ENCODE measurements at places on chromosomes 1 and 21.

DNA sequence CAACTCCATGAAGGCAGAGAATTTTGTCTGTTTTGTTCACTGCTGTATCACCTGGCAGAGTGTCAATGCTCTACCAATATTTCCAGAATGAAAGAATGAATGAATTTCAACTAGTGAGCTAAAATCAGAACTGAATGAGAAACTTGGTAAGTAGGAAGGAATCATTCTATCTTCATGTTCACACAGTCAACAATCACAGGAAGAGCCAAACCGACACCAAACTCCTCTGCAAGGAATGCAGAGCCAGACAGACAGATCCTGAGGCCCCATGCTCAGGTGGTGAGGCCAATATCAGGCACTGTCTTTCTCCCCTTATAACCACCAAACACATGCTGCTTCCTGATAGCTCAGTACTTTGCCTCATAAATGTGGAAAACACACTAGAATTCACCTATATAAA is 139.1 kb downstream of the SLC45A1 start:
- DNase-seq = no peak

- no peak for DNase-seq
These were observed 42.1 kb upstream of the DNAJC6 start for GRCh38 chr1:65267271-65267670.

DNA sequence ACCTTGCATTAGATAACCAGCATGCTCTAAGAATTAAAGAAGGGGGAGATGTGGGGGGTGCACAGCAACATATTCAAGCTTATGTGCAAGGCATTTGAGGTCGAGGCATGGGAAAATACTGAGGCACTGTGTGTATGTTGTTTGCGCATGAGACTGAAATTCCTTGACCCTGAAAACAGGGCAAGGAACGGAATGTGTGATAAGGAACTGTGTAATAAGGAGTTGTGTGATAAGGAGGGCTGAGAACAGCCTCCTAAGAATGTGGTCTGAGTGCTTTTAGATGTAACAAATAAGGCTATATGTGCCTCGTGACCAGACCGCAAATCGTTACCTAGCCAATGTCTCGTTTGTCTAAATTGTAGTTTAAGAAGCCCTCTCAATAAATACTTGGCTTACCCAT is 26.5 kb upstream of the ITLN1 start:
- no peak for DNase-seq

DNA sequence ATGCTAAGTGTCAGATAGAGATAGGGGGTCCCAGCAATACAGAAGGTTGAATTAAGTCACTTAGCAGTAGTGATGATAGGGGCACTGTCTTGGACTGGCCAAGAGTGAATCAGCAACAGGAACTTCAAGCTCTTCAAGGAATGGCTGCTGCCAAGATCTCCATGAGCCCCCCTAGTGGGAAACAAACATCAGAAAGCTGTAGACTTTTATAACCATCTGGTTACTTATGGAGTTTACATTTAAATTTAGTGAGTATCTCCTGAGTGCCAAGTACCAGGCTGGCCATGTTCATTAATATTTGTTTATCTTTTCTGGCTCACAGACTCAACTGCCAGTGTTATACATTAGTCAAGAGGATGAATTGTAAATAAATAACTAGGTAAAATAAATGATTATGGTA is 327.3 kb downstream of the TTLL7 start:
- DNase-seq = no peak

GRCh38 chr1:107019166-107019565 is 37.3 kb upstream of the PRMT6 start:
- no peak for DNase-seq

- DNase-seq = no peak
These were observed 75.3 kb upstream of the RGS4 start for GRCh38 chr1:162993846-162994245.

DNA sequence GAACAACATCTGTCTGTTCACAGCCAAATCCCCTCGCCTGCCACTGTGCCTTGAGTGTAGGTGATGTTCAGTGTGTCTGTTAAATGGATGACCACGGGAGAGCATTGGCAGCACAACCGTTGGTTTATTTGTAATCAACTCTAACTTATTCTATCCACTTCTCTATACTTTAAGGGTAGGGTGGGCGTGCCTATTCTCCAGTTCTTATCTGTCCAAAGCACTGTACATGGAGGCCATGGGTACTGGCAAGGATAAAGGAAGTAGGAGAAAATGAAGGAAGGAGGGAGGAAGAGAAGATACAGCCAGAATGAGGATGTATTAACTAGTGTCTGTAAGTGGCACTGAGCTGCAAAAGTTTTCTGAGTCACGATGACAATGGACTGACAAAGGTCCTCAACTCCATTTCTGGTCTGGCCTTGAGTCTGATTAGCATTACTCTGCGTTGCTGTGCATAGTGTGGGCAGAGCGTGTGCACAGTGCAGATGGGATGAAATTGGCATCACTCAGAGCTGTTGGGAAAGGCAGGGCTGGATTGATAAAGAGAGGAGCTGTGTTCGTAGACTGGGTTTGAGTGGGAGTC is 7.1 kb downstream of the RHOU start:
- DNase-seq = no peak

GRCh38 chr1:191134796-191135195 is 657.1 kb upstream of the BRINP3 start:
- no peak for DNase-seq

DNA sequence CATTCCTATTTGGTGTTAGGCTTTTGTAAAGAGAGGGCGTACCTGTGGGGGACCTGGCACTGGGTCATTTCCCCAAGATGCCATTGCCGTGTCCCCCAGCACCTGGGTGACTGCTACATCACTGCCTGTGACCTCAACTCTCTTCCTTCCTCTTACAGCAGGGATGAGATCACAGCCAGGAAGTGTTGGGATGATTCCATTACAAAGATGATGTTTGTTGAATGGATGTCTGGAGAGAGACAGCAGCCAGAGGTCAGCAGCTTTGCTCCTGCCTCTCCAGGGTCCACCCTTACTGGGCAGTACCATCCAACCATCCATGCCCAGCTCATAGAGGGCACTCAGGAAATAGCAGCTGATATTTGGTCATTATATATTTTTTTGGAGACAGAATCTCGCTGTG is 35.1 kb downstream of the TMEM51 start:
- no peak for DNase-seq

- DNase-seq = no peak
These were observed 627 bp downstream of the ADARB1 start for GRCh38 chr21:45074818-45075595.

GRCh38 chr1:7525338-7526063 is 245.6 kb upstream of the VAMP3 start:
- no peak for DNase-seq

DNA sequence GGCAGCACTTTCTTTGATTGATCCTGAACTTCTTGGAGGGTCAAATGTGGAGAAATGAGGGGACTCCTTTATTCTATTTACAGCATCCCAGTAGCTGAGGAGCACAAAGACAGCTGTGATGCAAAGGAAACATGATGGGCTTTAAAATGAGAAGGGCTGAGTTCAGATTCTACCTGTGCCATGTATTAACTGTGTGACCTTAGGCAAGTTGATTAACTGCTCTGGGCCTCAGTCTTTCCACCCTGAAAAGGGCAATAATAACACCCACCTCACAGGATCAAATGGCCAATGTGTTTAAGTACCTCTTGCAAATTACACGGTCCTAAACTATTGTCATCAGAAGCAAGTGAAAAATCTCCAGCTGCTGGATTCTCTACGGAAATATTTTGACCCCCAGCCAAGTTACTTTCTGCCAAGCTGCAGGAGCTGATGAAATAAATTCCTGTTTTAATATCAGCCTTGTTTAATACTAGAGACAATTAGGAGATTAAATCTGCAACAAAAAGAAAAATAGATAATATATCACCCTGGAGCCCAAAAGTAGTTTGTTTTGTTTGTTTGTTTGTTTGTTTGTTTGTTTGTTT is 15.7 kb downstream of the TMEM81 start:
- DNase-seq = no peak

- DNase-seq = no peak
These were observed 31.4 kb upstream of the PCBP3 start for GRCh38 chr21:45611939-45612664.

- DNase-seq = no peak
These were observed 2.0 kb upstream of the TRNP1 start for GRCh38 chr1:26991310-26992116.

GRCh38 chr1:228139931-228140723 is at the start of gene GUK1:
TSS of gene GUK1 (plus strand) at chr1:228140279. CDS start at chr1:228140303, 24 bp downstream.
- peak; percentile 99 for DNase-seq

- DNase-seq = no peak
These were observed 21.2 kb upstream of the EYA3 start for GRCh38 chr1:28109639-28110038.

GRCh38 chr1:225441314-225442122 is 13.7 kb upstream of the LBR start:
- no peak for DNase-seq

GRCh38 chr1:115668579-115668978 is 26.8 kb downstream of the VANGL1 start:
- no peak for DNase-seq
